ENCODE measurements at places on chromosomes 2 and 18. TPM values are rescaled to one million over a fixed set of nuclear protein-coding genes. Genes with fewer than 3 reads are reported as not detected.
A peak's percentile ranks its signal among the peaks of the same experiment; 100 is the strongest.

The RND3 gene
- total RNA-seq = 66.8 TPM

The NEB gene
- total RNA-seq = 6.1 TPM

The DYNAP gene
- not detected for total RNA-seq

The HTR2B gene
- 0.46 TPM for total RNA-seq

The LRRC30 gene
- total RNA-seq = not detected

The ALPP gene
- not detected for total RNA-seq

The FSHR gene
- total RNA-seq = not detected

DNA sequence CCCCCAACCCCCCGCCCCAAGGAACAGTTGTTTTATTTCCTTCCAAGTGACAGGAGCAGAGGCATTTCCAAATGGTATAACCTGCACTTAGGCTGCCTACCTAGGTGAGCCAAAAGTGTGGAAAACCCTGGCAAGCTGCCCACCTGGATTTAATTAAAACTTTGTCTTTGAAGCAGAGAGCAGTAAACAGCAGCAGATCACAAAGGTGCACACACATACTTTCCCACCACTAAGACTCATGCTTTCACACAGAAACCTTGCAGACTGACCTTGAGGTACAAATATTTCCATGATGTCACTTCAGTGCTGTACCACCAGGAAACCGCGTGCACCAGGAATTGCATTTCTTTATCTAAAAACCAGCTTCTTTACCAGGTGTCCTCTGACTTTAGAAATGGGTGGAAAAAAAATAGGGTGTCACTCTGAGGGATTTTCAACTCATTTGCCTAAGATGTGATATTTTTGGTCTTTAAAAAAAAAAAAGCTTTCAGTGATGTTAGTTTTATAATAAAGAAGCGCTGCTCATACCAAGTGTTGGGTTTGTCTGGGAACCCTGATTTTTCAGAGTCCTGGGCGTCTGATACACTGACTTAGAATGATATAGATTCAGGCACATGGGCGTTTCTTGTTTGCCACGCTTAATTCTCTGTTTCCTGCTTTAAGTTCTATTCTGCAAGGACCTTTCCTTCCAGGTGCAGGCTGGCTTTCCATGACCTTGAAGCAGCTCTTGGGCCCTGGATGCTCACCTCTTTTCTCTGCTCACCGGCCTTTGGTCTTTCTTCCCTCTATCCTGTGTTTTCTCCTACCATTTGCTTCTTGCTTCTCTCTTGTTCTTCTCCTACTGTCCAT, 70.7 kb upstream of the BCL2L11 start:
- no peak for DNase-seq

- no peak for DNase-seq
Measured at GRCh38 chr2:167992278-167992677, 255.1 kb downstream of the STK39 start.

DNA sequence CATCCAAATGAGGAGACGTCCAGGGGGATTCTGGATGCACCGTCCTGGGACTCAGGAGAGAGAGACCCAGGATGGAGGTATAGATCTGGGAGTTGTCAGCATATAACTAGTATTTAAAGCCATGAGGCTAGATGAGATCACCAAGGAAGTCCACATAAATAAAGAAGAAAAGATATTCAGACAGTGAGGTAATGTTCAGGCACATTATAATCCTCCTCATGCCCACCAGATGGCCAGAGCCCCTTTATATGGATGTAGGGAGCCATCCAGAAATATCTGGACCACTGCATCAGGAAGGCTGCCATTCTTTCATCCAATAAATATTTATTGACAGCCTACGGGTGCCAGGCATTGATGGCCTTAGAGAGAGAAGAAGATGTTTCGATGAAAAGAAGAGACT, 21.2 kb upstream of the NCKAP5 start:
- DNase-seq = no peak

DNA sequence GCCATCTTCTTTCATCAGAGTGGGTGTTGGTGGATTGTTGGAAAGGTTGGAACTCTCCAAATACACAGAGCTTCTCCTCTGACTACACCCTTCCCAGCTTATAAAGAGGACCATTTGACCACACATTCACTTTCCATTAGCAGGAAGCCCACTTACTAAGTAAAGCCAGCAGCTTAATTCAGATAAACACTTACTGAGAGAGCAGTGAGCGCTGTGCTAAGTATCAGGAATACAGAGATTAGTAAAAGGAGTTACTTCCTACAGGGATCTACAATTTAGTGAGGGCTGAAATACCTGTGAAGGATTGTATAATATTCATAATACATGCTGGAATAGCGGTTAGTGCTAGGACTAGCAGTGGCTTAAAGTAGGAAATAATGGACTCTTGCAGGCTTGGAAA, 343.0 kb downstream of the NYAP2 start:
- no peak for DNase-seq

- DNase-seq = peak; percentile 80
Measured at GRCh38 chr18:79609841-79610281, 69.7 kb upstream of the CTDP1 start.

- DNase-seq = no peak
Measured at GRCh38 chr18:78511666-78512601, 467.7 kb upstream of the SALL3 start.

DNA sequence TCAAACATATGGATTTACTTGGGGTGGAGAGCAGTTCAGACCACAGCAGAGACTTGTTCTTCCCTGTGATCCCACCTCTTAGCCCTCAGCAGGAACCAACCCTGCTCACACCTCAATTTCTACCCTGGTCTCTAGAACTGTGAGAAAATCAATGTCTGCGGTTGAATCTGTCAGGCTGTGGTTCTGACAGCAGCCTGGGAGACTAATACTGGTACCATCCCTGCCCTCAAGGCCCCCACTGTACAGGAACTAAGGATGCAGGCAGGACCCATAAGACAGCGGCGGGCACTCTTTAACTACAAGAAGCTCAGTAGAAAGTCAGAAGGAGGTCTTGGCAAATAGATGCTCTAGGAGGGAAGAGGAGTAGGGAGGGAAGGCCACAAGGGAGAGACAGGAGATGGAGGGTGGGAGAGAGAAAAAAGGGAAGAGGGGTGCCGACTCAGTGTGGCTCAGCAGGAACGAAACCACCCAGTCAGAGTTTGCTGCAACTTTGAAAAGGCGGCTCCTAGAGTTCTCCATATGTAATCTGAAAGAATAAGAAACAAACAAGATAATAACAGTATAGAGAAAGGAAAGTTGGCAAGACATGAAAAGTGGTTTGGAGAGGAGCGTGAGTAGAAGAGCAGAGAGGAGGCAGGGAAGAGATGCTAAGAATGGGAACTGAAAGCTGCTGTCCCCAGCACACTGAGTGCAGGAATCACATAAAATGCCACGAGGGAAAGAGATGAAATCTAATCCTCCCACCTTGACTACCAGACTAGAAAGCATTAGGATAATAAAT, 323.9 kb upstream of the ID2 start:
- DNase-seq = no peak

- DNase-seq = no peak
Measured at GRCh38 chr2:232951181-232951580, 61.9 kb downstream of the NGEF start.

DNA sequence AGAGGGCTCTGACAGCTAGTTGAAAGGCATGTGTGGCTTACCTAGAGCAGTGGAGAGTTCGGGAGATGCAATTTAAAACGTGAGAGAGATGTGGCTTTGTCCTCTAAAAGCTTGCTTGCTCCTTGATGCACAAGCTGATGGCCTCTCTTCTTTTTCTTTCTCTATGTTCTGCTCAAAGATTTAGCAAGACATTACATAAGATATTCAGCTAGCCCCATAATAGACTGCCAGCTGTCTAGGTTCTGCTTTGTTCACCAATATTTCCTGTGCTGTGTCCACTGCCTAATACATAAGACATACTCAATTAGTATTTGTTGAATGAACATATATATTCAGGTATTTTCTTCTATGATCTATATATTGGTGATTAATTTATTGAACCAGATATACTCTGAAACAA, 31.1 kb downstream of the SPATS2L start:
- no peak for DNase-seq

- no peak for DNase-seq
Measured at GRCh38 chr2:145402706-145403277, 882.9 kb upstream of the ZEB2 start.
